ENCODE measurements at places on chromosomes 2 and 18.

DNA sequence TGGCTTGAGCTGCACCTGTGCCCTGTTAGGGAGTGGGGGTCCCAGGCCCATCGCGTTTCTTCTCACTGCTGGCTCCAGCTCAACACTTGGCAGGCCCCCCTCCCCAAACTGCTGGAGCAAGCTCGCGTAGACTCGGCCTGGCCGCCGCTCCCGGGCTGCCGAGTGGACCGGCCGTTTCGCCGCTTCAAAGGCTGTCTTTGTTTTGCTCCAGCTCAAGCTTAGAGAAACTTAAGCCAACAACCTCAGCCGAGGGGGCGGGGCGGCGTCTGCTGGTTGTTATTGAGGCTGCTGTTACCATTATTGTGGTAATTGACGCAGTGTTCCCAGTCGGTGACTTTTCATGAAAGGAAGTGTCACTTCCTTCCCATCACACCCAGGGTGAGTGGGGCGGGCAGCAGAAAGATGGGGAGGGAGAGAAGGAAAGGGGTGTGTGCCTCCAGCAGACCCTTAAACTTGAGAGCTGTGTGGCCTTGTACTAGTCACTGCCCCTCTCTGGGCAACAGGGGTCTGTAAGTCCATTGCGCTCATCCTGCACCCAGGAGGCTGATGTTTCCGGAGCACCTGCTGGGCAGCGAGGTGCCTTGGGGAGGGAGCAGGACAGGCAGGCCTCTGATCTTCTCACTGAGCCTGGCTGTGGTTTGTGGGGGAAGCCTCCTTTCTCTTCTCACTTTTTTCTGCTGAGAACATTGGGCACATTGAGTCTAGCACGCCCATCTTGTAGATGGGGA, 2.1 kb downstream of the ARID5A start:
- DNase-seq, result peak; percentile 94

DNA sequence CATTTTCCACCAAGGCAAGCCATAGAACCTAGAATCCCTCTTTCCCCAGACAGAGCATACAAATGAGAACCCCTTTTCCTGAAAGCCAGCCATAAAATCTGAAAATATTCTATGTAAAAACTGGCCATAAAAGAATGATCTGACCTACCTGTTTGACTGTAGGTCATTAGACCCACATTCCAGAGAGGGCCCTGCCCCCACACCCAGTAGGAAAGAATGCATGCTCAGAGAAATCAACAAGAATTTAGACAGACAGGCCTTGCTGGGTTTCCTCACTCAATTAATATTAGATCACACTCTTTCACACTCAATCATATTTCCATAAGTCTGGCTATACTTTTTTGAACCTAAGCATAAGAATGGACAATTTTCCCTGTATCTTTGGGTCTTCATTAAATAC, 929.5 kb downstream of the ERBB4 start:
- no peak for DNase-seq

DNA sequence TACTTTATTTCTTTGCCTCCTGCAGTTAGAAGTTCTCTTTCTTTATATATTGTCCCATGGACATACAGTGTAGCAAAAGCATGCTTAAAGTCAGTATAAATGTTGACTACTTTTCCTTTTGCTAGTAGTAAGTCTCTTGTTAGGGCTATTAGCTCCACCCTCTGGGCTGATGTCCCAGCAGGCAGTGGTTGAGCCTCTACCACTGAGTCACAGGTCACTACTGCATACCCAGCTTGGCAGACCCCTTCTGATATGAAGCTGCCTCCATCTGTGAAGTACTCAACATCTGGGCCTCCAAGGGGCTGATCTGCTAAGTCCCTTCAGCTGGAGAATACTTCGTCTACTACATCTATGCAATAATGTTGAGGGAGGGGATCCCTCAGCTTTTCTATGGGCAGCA, 61.0 kb upstream of the SLC35G4 start:
- no peak for DNase-seq

DNA sequence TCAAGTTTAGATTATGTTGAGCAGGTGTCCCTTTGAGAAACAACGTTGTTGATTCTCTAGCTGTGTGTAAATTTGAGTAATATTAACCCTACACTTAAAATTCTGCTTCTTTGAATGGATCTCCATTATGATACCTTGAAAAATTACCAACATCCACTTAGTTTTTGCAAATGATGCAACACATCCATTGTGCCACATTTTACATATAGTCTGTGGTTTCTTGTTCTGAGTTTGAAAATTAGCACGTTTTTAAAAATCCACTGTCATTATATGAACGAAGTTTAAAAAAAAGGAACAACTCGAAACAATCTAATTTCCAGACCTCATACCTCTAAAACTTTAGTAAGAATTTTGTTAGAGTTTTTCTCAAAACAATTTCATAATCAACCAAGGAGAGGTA, 37.7 kb downstream of the PIK3C3 start:
- no peak for DNase-seq

DNA sequence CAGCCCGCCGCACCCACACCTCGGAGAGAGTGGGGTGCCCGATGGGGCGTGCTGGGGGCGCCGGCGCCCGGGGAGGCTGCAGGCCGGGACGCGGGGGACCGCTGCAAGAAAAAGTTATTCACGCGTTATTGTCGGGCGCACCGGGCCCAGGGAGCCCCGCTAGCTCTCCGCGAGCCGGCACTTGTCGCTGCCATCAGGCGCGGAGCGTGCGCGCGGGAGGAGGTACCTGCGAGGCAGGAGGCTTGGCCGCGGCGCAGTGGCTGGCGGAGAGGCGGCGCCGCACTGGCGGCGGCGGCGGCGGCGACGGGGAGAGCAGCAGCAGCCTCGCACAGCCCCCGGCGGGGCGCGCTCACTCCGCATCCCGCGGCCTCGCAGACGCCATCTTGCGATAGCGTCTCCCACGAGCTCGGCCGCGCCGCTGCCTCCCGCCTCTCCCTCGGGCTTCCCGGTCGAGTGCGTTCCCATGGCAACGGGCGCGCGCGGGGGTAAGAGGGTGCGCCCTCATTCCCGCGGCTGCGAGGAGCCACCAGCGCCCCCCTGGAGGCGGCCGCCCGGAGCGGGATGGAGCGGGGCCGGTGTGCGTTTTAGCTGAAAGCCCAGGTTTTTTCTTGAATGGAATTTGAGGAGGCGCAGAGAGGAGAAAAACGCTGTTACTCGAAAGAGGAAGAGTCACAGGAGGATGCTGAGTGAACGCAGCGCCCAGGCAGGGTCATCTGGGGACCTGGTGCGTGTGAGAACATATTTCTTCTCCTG, at the start of gene CHN1:
CHN1 (minus strand) TSS at position 402 of the 753 bp plus-strand sequence. CDS start 469 bp downstream, outside the sequence.
- DNase-seq, result peak; percentile 41

DNA sequence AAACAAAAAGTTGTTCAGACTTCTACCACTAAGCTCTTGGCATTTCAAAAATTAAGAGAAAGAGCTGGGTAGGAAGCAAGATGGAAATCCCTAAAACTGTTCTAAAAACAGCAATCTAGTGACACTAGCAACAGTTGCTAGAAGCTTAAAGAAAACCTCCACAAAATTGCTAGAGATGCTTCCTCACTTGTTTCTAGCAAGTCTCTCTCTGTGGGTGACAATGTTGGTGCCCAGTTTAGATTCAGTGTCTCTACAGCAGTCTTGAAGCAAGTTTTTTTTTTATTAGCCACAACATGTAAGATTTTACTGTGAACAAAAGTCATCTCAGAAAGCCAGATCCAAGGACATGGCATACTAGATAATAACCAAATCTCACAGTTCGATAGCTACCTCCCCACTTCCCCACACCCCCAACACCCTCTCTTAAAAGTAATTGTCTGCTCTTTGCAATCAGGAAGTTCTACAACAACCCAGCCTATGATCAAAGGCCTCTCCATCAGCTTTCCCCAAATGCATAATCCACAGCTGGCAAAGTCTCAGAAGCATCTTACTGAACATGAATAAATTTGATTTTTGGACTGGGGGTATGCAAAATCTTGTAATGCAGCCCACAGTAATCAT, 70.0 kb downstream of the ANKRD44 start:
- DNase-seq, result no peak

- DNase-seq, result no peak
Observed at GRCh38 chr2:31526946-31527732, 53.6 kb downstream of the SRD5A2 start.

DNA sequence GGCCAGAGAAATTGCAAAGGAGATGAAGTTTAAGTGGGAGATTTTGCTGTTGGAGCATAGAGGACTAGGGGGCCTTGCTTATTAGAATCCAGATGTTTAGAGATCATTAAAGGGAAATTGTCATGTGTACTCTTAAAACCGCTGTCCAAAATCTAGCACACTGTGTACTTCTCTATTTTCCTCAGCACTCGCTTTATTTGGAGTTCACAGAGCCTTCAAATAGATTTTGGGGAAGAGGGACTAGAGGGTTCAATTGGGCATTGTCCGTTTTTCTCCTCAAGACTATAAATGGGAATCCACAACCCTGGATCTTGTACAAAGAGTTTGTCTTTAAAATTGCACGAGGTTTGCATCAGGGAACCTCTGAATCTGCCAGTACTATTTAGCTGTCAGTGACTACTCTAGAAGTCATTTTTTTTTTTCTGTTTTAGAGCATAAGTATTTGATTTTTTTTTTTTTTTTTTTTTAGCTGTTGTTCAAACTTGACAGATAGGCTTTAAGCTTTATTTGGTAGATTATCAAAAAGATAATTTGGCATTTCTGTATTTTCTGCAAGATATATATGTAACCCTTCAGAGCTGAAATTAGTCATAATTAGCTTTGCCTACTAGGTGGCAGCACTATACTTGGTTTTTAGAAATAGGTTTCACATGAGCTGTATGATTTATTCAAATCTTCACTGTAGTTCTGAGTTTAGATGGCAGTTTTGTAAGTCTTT, 14.2 kb downstream of the PMS1 start:
- DNase-seq, result no peak

DNA sequence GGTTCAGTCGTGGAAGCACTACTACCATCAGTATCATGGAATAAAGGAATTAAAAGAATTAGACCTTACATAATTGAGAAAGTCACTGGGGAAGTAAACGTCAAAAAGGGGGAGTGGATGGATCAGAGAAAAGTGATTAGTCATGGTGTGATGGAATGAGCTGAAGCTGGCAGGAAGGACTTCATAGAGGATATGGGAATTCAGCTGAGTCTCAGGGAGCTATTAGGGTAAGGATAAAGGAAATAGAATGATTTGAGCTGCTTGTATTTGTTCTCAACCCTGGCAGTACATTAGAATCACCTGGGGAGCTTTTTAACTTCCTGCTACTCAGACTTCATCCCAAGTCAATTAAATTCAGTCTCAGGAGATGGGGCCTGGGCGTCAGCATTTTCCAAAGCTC, 53.4 kb upstream of the SETBP1 start:
- no peak for DNase-seq

DNA sequence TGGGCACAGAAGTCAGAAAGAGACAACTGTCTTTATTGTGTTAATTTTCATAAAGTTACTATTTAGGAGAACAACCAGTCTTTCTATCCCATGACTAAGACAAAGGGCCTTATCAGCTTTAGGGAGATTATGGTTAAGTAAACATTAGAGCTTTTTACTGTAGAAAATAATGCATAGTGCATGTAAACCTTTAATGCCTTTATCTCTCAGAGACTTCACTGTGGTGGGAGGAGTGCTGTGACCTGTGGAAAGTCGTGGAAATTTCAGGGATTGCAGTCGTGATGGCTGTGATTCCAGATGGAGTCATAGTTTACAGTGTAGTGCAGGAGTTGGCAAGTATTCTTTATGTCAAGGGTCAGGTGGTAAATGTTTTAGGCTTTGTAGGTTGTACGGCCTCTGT, 15.8 kb downstream of the ZNF236 start:
- no peak for DNase-seq

DNA sequence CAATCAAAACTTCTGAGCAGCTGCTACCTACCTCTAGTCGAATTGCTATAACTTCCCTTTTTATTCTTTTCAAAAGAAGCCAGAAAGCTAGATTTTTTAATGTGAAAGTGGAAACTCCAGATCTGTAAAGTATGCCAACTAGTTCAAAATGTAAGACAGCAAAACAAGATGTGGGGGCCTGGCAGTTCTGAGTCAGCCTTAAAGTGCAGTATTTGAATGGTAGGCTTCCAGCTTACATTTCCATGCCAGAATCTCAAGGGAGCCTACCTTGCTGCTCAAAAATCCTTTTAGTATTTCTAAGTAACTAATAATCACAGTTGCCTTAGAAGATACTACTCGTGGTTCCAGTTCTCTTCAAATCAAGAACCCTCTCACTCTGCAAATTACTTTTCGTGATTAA, 1288.7 kb downstream of the LRP1B start:
- DNase-seq, result no peak

DNA sequence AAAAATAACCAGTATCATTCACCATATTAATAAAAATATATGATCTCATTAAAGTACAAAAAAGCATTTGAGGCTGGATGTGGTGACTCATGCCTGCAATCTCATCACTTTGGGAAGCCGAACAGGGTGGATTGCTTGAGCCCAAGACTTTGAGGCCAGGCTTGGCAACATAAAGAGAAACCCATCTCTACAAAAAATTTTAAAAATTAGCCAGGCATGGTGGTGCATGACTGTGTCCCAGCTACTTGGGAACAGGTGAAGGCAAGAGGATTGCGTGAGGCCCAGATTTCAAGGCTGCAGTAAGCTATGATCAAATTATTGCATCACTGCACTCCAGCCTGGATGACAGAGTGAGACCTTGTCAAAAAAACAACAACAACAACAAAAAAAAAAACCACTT, 75.9 kb downstream of the RAD51AP2 start:
- DNase-seq, result no peak

- no peak for DNase-seq
Observed at GRCh38 chr2:127439343-127439742, 21.1 kb downstream of the PROC start.

GRCh38 chr2:162245781-162246180, 2.5 kb upstream of the FAP start:
- no peak for DNase-seq

GRCh38 chr2:175854665-175855064, 147.4 kb downstream of the LNPK start:
- no peak for DNase-seq

DNA sequence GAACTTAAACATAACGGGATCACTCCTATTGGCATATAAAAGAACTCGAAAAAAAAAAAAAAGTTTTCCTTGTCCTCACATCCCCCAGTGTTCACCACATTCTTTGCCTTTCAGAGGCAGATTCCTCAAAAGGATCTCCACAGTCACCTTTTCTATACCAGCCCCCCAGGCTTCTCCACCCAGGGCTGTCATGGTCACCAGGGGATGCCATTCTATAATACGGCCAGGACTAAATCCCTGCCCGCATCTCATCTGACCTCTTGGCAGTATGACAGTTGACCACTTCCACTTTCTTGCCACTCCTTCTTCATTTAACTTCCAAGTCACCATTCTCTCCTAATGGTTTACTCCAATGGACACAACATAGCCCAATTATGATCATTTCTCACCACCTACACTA, 29.3 kb downstream of the SOS1 start:
- DNase-seq, result no peak
